SK-N-SH treated with all-trans-retinoic acid at 6 μM for 48 hours (cell line): ENCODE measurements at places on chromosomes 11 and 22.

DNA sequence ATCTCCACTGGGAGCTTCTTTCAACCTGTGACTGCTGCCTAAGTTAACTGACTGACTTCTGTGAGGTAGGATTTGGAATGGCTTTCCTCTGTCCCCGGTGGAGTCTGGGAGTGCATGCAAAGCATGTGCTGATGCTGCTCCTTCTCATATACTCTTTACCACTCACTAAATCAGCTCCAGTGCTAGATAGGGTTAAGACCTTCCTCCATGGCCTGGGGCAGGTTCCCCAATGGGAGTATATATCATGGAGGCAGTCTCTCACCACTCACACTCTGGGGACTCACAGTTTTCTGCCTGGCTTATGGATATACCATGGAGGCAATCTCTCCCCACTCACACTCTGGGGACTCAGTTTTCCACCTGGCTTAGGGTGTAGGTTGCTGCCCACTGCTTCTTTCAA, 10.1 kb upstream of the FANCF start:
- no peak for ATAC-seq

GRCh38 chr11:79025622-79026021, 415.2 kb downstream of the TENM4 start:
- ATAC-seq: no peak

- no peak for ATAC-seq
Observed at GRCh38 chr11:30587269-30587812, 1.2 kb upstream of the MPPED2 start.

DNA sequence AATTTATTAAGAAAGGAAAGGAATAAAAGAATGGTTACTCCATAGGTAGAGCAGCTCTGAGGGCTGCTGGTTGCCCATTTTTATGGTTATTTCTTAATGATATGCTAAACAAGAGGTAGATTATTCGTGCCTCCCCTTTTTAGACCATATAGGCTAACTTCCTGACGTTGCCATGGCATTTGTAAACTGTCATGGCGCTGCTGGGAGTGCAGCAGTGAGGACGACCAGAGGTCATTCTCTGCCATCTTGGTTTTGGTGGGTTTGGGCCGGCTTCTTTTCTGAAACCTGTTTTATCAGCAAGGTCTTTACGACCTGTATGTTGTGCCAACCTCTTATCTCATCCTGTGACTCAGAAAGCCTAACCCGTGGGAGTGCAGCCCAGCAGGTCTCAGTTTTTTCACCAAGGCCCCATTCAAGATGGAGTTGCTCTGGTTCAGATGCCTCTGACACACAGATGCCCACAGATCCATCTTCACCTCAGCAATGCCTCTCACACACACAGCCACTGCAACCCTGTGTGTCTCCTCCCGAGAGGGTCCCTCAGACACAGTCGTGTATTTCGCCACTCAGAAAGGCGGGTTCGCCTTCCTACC, 16.4 kb upstream of the JAM3 start:
- no peak for ATAC-seq

- no peak for ATAC-seq
Observed at GRCh38 chr11:68455485-68455884, 5.1 kb upstream of the PPP6R3 start.

DNA sequence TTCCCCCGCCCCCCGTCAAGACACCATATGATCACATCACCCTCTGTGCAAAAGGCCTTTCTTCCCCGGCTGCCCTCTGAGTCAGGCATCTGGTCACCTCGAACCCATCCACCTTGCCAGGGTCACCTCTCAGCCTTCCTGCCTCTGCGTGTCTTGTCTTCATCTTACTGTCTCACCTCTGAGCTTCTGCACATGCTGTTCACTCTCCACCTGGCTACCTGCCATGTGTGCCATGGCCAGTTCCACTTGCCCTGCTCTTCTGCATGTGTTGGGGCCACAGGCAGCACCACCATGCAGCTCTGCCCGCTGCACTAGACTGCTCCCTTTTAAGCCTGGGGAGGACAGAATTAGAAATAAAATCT, 9.8 kb downstream of the ZNF74 start:
- ATAC-seq: no peak

DNA sequence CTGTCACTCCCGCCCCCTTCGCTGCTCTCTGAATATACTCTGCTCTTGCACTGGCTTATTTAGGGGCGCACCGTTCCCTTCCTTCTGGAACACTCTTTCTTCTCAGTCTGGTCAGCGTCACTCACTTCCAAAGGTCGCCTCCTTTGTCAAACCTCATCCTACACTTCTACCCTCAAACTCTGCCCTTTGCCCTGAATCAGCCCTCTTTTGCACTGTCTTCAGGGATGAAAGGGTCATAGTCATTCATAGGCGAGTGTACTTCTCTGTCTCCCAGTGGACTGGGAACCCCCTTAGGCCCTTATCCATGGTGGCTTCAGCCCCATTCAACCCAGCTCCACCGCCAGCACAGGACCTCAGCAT, 15.4 kb downstream of the MOGAT2 start:
- no peak for ATAC-seq

GRCh38 chr11:60858731-60859464, 3.1 kb upstream of the PTGDR2 start:
- ATAC-seq: no peak

GRCh38 chr11:36792996-36793914, 195.2 kb upstream of the RAG2 start:
- ATAC-seq: peak; percentile 84

- no peak for ATAC-seq
Observed at GRCh38 chr11:44877571-44878497, 72.8 kb downstream of the TP53I11 start.

DNA sequence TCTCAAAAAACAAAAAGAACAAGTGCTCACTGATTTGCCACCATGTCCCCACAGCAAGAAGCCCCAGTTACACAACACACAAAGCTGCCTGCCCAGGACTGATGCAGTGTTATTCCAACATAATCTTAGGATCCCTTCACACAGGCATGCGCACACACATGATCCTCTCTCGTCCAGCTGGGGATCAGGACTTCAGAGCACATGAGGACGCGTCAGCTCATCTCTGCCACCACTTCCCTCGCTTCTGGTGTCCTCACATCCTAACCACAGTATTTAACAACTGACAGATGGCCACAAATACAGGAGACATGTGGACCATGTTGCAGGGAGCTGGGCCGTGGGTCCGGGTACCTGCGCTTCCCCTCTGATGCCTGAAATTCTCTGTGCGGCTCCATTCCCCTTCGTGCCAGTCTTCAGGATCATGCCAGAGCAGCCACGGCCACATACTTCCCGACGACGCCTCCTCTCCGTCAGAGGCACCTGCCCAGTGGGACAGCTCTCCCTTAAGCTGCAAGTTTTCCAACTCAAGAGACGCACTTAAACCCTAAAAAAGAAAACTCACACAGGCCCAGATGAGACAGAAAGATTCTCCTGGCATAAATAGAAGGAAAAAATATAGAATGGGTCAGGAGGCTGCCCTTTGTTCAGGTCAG, 68.3 kb downstream of the PACSIN2 start:
- ATAC-seq: no peak

GRCh38 chr22:44736581-44737405, 15.6 kb upstream of the ARHGAP8 start:
- ATAC-seq: no peak

DNA sequence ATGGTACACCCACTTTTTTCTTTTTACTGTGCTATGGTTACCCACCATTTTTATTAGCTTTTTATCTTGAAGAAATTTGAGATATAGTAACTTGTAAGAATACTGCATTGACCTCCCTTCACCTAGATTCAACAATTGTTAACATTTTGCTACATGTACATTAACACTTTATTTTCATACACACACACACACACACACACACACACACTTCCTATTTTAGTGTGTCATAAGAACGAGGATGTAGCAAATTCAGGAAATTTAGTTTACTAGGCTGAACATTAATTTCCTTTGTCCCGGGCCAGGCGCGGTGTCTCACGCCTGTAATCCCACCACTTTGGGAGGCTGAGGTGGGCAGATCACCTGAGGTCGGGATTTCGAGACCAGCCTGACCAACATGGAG, 1.1 kb upstream of the ATP6V1E1 start:
- ATAC-seq: no peak

DNA sequence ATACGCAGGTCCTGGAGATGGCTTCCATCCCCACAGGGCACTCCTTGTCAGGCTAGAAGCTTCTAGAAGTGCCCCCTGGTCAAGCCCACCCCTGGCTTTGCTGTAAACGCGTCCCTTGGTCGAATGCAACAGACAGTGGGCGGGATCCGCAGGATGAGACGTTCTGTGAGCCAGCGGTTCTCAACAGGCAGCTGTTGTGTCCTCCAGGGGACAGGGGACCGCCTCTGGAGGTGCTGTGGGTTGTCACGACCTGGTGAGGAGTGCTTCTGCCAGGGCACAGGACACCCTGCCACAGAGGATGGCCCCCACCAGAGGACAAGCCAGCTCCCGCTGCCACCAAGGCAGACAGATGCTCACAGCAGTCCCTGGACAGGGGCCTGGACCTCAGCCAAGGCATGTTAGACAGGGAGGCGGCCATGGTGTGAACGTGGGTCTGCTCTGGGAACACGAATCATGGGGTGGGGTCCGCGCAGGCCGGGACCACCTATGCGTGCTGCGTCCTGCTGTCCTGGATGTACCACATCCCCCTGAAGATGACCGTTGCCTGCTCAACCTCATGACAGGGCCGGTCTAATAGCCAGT, 11.7 kb downstream of the CRELD2 start:
- no peak; the same call in 2 of the 3 replicates for ATAC-seq

DNA sequence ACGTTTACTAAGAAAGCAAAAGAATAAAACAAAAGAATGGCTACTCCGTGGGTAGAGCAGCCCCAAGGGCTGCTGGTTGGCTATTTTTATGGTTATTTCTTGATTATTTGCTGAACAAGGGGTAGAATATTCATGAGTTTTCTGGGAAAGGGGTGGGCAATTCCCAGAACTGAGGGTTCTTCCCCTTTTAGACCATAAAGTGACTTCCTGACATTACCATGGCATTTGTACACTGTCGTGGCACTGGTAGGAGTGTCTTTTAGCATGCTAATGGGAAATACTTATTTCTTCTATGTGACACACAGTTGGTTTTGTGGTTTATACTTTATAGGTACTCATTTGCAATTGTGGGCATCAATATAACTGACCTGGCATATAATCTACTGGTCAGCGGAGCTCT, 56.3 kb downstream of the SLN start:
- ATAC-seq: no peak

DNA sequence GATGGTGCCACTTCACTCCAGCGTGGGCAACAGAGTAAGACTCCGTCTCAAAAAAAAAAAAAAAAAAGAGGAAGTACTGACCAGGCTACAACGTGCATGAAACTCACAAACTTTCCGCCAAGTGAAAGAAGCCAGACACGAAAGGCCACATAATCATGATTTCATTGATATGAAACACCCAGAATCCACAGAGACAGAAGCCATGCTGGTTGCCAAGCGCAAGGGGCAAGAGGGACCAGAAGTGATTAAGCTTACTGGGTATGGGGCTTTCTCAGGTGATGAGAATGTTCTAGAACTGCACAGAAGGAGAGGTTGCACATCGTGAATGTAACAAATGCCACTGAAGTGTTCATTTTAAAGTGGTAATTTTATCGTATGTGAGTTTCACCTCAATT, 60.9 kb downstream of the CELSR1 start:
- no peak for ATAC-seq

GRCh38 chr11:78066471-78066870, 2.8 kb downstream of the THRSP start:
- no peak for ATAC-seq

DNA sequence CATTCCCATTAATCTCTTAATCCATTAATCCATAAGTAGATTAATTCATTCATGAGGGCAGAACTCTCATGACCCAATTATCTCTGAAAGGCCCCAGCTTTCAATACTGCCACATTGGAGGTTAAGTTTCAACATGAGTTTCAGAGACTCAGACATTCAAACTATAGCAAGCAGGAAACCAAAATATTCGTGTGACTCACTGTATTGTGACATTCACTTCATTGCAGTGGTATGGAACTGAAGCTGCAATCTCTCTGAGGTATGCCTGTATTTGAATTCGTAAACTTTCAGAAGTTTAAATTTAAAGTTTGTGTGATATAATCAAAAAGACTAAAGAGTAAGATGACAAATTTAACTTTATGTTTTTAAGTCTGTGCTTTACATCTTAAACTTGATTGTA, 2.9 kb upstream of the OR52J3 start:
- ATAC-seq: no peak

- ATAC-seq: peak; percentile 3; the same call in 2 of the 3 replicates
Observed at GRCh38 chr22:30575859-30576258, 1.4 kb upstream of the GAL3ST1 start.

DNA sequence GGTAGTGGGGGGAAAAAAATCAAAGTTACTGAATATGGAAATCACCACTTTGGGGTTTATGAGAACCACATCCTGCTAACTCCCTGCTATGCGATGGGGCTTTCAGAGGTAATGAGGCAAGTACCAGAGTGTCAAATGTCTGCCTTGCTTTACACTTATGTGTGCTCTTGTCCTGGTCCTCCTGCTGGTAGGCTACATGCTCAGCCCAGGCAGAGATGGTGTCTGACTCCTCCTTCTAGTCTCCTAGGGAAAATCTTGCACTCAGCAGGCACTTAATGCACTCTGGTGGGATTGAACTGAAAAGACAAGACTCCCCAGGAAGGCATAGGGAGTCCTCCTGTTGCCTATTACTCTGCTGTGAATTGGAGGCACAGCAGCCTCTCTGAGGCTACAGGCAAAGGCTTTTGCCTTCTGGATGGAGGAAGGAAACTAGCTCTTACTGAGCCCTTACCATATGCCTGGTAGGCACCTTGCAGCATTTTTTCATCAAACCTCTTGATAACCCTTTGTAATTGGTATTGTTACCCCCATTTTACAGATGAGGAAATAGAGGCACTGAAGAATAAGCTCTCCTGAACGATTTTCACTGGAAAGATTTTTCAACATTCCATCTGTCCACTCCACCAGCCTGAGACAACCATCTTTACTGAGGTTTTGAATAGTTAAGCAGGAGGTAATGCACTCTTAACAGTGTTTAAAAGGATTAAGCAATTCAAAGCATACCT, 132.1 kb upstream of the PAX6 start:
- no peak for ATAC-seq

DNA sequence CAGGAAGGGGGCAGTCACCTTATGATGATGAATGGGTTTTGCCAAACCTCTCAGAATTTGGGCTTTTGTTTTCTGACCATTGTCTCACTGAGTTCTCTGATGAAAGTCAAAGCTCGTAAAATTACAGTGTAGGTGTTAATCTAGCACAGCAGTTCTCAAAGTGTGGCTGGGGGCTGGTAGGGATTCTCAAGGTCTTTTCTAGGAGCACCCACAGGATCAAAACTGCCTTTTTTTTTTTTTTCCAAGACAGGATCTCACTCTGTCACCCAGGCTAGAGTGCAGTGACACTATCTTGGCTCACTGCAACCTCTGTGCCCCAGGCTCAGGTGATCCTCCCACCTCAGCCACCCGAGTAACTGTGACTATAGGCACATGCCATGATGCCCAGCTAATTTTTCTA, 66.1 kb downstream of the C22orf31 start:
- ATAC-seq: no peak

DNA sequence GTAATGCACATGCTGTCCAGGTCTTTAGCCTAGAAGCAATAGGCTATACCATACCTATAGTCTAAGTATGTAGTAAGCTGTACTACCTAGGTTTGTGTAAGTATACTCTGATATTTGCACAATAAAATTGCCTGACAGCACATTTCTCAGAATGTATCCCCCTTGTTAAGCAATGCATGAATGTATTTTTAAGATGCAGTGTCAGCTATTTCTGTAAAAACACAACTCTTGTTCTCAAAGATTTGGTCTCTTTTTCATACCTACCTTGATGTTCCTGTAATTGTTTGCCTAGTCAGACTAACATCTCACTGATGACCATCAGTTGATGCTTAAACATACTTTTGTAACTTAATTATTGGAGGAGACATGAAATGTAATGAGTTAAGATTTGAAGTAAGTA, 619.9 kb downstream of the CNTN5 start:
- no peak for ATAC-seq
